Activated CD4-positive, CD25-positive, alpha-beta regulatory T cell treated with anti-CD3 and anti-CD28 coated beads, Interleukin-2, amount 50 U/mL, for 16 hours (primary cell): ENCODE measurements at places on chromosomes 12 and 14.

DNA sequence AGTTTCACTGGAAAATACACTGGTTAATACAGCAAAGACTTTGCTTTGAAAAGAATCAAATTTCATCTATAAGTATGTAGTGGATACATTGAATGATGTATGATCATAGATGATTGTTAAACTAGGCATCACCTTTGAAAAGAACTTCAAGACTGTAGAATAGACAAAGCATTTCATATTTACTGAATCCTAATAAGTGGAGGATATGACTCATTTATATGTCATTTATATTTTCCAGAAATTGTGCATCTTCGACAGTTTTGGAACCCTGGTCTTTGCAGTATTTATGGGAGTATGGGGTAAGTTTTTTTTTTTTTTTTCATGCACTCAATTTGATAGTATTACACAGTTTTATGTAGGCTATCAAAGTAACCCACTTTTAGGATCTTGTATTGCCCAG, 161.9 kb downstream of the ANO6 start:
- no peak for DNase-seq

- DNase-seq: no peak
Observed at GRCh38 chr14:49480979-49481498, 105.1 kb downstream of the RPS29 start.

GRCh38 chr12:82660541-82661325, 26.0 kb upstream of the TMTC2 start:
- DNase-seq: no peak

DNA sequence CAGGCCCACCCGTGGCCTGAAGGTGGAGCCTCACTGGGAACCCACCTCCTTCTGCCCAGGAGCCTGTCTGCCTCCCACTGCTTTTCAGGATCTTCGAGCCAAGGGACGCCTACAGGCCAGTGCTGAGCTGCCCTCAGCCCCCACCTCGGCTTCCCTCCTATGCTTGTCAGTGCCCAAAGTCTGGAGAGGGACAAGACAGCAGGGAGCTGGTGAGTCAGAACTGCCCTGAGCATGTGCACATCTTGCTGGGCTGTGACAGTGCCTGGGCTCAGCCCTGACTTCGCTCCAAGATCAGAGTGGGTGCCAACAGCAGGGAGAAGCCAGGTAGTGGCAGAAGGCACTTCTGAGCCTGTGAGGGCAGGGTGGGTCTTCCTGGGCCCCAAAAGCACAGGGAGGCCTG, 286.8 kb downstream of the AEBP2 start:
- DNase-seq: no peak

DNA sequence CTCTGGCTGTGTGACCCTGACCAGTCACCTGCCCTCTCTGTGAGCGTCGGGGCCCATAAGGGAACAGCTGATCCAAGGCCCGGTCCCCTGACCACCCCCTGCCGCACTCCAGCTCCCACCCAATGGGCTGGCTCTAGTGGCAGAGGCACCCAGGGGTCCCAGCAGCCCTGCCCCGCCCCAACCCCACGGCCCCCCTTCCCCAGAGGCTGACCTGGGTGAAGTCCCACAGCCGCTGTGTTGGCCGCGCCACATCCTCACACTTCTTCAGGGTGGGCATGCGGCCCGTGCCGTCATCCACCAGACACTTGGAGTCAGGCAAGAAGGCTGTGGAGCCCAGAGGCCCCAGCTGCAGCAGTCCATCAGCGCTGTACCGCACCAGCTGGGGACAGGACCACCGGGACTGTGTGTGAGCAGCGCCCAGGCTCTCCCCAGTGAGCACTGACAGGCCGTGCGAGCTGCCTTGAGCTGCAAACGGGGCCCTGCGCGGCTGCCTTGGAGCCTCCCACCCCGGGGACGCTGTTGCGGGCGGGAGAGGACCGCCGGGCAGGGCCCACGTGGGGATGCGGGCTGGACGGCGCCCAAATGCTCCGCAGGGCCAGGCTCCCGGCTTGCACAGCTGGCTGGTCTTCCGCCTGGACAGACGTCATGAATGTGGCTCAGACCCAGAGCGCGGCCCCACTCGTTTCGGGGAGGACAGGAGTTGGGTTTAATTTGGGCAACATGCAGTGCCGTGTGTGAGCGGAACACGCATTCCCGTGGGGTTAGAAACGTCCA, 53.5 kb downstream of the NOC4L start:
- no peak for DNase-seq

DNA sequence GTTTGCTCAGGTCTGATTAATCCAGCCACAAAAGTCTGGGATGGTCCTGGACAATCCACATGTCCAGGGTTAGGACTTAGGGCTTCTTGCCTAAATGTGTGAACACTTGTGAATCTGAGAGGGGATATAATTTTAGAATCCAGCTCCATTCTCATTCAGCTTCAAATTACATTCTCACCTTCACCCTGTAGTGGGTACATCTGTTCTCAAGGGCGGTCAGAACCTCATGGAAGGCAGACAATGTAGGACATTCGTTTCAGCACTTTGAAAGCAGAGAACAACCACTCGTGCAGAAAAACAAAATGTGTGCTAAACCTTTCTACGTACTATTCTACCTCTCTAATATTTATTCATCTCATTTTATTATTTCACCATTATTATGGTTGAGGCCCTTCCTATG, 1.2 kb downstream of the TMEM229B start:
- no peak for DNase-seq

DNA sequence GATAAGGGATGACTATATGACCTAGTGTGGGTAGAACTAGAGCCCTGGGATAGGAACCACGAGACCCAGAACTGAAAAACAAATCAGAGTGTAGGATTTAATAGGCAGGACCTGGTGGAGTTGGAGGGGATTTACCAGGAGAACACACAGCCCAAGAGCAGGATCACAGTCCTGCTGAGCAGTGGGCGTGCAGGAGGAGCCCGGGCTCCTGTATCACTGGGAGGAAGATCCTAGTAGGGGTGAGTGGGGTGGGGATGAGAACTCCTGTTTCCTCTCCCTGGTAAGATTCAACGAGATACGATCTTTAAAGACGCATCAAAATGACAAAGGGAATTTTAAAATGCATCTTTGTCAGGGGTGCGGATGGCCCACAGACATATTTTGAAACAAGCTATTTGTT, 220.1 kb downstream of the GALC start:
- DNase-seq: no peak

DNA sequence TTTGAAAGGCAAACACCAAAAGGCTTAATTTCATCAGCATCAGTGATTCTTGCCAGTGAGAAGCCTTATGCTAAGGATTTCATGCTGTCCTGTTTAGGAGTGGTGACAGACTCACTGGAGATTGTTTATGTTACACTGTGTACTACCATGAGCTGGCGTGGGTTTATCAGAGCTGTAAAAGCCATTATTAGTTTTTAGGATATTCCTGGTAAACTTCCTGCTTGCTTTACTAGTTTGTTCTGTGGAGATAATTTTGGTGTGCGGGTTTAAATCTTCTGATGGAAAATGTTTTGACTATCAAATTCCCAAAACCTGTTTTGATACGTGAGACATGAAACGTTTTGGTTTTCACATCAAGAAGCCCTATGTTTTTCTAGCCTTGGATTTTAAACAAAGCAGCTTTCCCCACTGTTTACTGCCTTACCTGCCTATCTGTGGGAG, 15.2 kb downstream of the PPFIBP1 start:
- no peak for DNase-seq

GRCh38 chr14:99802301-99803105, 9.3 kb downstream of the EML1 start:
- no peak for DNase-seq

DNA sequence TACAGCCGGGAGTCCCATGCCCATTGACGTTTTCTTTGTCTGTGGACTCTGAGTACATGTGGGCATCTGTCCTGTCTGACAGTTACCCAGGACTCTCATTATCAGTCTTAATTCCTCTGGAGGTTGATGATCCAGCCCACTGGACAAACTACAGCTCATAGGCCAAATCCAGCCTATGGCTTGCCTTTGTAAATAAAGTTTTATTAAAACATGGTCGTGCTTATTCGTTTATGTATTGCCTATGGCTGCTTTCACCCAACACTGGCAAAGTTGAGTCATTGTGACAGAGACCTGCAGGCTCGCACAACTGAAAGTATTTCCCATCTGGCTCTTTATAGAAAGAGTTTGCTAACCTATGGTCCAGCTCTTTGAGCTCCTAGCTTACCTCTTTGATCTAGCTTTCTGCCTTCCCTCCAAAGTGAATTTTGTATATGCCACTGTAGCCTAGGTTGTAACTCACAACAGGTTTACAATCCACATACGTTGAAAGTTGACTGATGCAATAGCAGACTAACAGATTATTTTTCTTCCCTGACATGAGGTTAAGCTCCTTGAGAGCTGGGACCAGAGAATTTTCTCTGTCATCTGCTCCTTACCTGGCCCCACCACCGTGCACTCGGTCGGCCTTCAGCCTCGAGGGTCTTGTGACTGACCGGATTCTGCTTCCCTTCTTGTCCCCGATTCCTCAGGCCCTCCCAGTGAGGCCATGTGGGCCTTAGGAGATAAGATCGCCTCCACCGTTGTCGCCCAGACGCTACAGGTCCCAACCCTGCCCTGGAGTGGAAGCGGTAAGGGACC, 57.3 kb downstream of the ACACB start:
- DNase-seq: no peak

DNA sequence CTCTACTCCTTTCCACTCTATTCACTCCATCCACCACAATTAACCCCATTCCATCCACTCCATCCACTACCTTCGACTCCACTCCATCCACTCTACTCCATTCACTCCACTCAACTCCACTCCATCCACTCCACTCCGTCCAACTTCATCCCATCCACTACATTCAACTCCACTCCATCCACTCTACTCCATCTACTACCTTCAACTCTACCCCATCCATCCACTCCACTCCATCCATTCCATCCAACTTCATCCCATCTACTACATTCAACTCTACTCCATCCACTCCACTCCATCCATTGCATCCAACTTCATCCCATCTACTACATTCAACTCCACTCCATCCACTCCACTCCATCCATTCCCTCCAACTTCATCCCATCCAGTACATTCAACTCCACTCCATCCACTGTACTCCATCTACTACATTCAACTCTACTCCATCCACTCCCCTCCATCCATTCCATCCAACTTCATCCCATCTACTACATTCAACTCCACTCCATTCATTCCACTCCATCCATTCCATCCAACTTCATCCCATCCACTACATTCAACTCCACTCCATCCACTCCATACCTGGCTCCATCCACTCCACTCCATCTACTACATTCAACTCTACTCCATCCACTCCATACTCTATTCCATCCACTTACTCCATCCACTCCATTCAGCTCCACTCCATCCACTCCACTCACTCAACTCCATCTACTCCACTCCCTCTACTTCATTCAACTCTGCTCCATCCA, 16.4 kb downstream of the HNF1A start:
- DNase-seq: no peak

DNA sequence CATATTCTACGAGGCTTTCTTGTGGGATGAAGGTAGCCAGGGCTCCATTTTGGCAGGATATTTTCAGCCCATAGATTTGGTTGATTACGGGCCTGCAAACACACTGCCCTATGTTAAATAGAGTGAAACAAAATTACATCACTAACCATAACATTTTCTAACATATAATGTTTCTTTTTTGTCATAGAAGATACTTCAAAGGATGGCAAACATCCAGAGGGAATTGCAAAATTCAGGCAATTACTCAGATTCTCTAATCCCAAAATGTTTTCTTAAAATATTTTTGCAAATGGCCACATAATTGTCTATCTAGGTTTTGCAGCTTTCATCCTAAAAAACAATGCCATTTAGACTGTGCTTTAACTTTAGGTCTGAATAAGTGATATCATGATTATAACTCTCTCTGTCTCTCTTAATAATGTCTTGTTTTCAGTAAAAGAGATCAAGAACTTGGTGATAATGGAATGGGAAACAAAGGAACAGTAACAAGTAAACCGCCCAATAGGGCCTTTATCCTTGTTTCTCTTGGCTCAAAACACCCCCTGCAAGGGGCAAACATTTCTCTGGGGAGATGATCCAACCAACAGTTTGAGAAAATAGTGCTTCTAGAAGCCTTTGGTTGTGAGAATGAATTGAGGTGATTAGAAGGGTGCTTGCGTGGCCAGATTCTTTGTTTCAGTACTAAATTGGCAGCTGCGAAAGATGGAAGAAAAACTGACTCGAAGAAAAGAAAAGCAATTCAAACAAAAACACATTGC, 54.4 kb upstream of the BTG1 start:
- no peak for DNase-seq

GRCh38 chr12:53196486-53196885, 10.6 kb downstream of the ITGB7 start:
- no peak for DNase-seq

DNA sequence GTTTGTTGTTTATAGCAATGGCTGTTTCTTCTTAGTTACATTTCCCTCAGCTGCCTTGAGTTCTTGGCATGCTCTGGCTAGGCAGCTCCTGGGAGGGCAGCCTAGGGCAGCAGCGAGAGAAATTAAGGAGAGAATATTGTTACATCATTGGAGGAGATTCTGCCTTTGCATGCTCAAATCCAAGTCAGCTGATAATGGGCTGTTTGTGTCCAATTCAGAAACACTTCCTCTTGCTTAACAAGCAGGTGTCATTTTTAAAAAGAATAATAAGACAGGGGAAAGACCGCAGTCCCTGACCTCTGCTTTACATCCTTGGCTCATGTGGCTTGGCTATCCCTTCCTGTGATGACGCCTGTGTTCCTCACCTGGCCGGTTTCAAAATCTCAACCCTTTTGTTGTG, 76.9 kb downstream of the ESR2 start:
- DNase-seq: no peak

GRCh38 chr12:44848703-44849085, 27.4 kb downstream of the NELL2 start:
- DNase-seq: no peak

GRCh38 chr14:100445436-100446088, 122.4 kb downstream of the SLC25A47 start:
- no peak for DNase-seq
